RPMI7951 (cell line): ENCODE measurements at places on chromosomes 16 and 17. TPM values are rescaled to one million over a fixed set of nuclear protein-coding genes. Genes with fewer than 3 reads are reported as not detected.

The PRR15L gene
- total RNA-seq = not detected in 2 replicates

The P2RX5 gene
- 0.29 and 0.36 TPM in 2 replicates for total RNA-seq

The DOC2A gene
- 1.1 TPM in 1 of 2 replicates, not detected in the other for total RNA-seq

The KRT12 gene
- not detected in 2 replicates for total RNA-seq

The NATD1 gene
- 0.72 and 0.88 TPM in 2 replicates for total RNA-seq
